Right cardiac atrium (tissue), 5 donors: ENCODE measurements at places on chromosomes 2 and 18. TPM values are rescaled to one million over a fixed set of nuclear protein-coding genes. Genes with fewer than 3 reads are reported as not detected.

ZC3H8 gene
- 6.9 TPM for polyA plus RNA-seq

SETBP1 gene
- polyA plus RNA-seq, result 2.0 TPM

LYG2 gene
- polyA plus RNA-seq, result not detected

EMX1 gene
- polyA plus RNA-seq, result 0.18 TPM

SUMO1 gene
- 101 TPM for polyA plus RNA-seq

NYAP2 gene
- polyA plus RNA-seq, result not detected

COL4A3 gene
- polyA plus RNA-seq, result 4.7 TPM

GNAL gene
- polyA plus RNA-seq, result 3.5 TPM

HOXD8 gene
- polyA plus RNA-seq, result 0.63 TPM

LPIN2 gene
- polyA plus RNA-seq, result 5.0 TPM

TMEM169 gene
- 0.14 TPM for polyA plus RNA-seq

SEPTIN10 gene
- polyA plus RNA-seq, result 27.9 TPM

TDRD15 gene
- polyA plus RNA-seq, result not detected

CDK15 gene
- 0.25 TPM for polyA plus RNA-seq

CPS1 gene
- polyA plus RNA-seq, result 1.2 TPM

PEX13 gene
- 12.4 TPM for polyA plus RNA-seq

DNER gene
- 13.6 TPM for polyA plus RNA-seq

PLCL1 gene
- polyA plus RNA-seq, result 19.5 TPM

VSNL1 gene
- polyA plus RNA-seq, result 36.8 TPM

SERPINB13 gene
- not detected for polyA plus RNA-seq

CIAO1 gene
- polyA plus RNA-seq, result 30.3 TPM

C2orf92 gene
- polyA plus RNA-seq, result 7.4 TPM

TCF23 gene
- polyA plus RNA-seq, result 0.05 TPM

EVX2 gene
- polyA plus RNA-seq, result not detected

IL36B gene
- polyA plus RNA-seq, result not detected
